ENCODE measurements at places on chromosomes 6 and 20. TPM values are rescaled to one million over a fixed set of nuclear protein-coding genes. Genes with fewer than 3 reads are reported as not detected.

ZNF184 gene
- 3.8 TPM for polyA plus RNA-seq

HLA-DQA2 gene
- not detected for polyA plus RNA-seq

GPSM3 gene
- 6.8 TPM for polyA plus RNA-seq

WFDC10B gene
- not detected for polyA plus RNA-seq

- no peak for DNase-seq
Observed at GRCh38 chr6:53584726-53585125, 39.8 kb upstream of the GCLC start.

- peak; percentile 93 for DNase-seq
Observed at GRCh38 chr6:142760152-142760551, 184.8 kb downstream of the HIVEP2 start.

DNA sequence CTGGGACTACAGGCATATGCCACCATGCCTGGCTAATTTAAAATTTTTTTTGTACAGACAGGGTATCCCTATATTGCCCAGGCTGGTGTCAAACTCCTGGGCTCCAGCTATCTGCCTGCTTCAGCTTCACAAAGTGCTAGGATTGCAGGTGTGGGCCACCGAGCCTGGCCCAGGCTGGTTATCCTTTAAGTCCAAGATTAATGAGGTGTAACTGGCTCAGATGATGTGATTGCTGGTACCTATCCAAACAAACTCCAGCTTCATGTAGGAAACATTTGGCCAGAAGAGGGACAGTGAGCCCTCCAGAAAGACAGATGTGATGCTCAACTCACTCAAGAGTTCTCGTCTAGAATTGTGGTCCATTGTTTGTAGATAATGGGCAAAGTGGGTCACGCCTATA is 9.2 kb upstream of the ZNF318 start:
- no peak for DNase-seq

GRCh38 chr6:136784910-136785746 is 7.1 kb downstream of the MAP3K5 start:
- no peak for DNase-seq

DNA sequence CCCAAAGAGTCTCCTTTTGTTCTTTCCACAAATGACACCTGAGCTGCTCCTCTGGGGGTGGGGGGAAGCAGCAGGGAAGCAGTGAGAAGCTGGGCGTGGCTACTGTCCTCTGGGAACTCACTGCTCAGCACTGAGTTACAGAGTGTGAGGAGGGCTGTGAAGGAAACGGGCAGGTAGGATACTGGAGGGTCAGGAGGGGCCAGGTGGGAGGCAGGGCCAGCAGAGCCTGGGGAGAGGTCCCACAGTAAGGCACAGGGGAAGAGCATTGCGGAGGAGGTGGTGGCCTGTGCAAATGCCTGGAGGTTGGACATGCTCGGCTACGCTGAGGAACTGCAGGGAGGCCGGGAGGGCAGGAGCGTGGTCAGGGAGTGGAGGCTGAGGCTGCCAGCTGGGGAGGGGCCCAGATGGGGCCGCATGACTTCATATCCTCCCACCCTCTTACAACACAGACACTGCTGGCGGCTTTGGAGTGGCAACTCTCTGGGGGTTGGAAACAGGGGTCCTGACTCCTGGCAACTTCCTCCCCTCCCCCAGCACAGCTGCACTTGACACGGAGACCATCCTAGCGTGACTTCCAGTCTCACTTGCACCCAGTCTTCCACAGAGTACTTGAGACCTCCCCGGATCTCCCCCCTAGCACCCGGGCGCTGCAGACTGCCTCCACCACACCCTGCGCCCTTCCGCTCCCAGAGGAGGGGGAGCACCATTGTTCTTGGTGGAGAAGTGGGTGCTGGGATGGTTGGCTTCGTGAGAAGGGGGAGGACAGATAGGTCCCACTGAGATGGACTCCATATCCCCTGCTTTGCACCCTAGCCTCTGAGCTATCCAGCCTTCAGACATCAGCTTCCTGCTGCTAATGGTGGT is 34.2 kb downstream of the RBM38 start:
- DNase-seq = no peak
